ENCODE measurements at places on chromosomes 1 and 21.
A peak's percentile ranks its signal among the peaks of the same experiment; 100 is the strongest.

- no peak for DNase-seq
Observed at GRCh38 chr21:40976198-40977109, 129.5 kb upstream of the DSCAM start.

DNA sequence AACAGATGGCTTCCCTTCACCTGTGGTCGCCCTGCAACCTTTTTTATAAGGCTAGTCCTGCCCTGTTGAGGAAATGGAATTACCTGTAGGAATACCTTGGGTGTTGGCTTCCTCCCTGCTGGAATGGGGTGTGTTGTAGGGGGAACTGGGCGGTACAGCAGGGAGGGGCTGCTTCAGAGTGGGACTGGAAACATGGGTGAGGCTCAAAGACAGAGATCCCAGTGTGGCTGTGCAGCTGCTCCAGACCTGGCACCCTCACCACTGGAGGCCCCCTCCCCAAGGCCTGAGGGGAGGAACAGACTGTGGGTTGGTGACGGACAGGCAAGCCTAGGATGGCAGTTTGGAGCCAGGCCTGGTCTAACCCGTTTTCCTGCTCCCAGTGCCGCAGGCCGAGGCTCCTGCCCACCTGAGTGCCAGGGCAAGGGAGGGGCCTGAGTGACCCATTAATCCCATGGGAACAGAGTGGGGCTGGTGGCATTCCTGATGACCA is 4.5 kb downstream of the EFNA3 start:
- no peak for DNase-seq

- no peak for DNase-seq
Observed at GRCh38 chr1:238485912-238486209, 595.1 kb upstream of the ZP4 start.

- DNase-seq, result no peak
Observed at GRCh38 chr1:200991097-200991614, 32.4 kb downstream of the KIF21B start.

DNA sequence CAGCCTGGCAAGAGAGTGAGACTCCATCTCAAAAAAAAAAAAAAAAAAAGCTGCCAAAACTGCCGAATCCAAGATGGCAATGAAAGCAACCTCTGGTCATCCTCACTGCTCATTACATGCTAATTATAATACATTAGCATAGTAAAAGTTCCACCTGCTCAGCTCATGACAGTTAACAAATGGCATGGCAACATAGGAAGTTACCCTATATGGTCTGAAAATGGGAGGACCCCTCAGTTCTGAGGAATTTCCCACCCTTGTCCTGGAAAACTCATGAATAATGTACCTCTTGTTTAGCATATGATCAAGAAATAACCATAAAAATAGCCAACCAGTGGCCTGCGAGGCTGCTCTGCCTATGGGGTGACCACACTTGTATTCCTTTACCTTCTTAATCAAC is 93.1 kb upstream of the PGBD5 start:
- no peak for DNase-seq

- no peak for DNase-seq
Observed at GRCh38 chr1:201849372-201850052, 20.6 kb downstream of the IPO9 start.

DNA sequence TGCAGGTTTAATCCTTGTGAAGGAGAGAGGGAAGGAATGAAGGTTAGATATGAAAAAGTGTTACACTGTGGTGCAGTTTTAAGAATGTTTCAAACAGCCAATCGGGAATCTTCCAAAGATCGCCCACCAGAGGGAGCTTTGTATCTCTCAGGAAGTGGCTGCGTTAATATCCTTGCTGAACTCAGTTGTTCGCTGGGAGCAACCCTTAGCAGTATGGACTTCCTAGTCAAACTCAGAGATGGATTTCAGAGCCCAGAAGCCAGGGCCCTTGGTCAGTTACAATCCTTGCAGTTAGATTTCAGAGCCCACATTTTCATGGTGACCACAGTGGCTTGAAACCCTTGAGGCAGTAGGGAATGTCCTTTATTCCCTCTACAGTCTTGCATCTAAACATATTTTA is 136.2 kb downstream of the NTNG1 start:
- DNase-seq, result peak; percentile 45

GRCh38 chr1:197663162-197663953 is 111.9 kb downstream of the DENND1B start:
- DNase-seq, result peak; percentile 35

GRCh38 chr1:47635111-47635510 is 197.3 kb downstream of the FOXD2 start:
- DNase-seq, result no peak

GRCh38 chr1:186143481-186143880 is 231.6 kb downstream of the TPR start:
- peak; percentile 12 for DNase-seq

- DNase-seq, result no peak
Observed at GRCh38 chr1:91751275-91751674, 134.7 kb downstream of the TGFBR3 start.

DNA sequence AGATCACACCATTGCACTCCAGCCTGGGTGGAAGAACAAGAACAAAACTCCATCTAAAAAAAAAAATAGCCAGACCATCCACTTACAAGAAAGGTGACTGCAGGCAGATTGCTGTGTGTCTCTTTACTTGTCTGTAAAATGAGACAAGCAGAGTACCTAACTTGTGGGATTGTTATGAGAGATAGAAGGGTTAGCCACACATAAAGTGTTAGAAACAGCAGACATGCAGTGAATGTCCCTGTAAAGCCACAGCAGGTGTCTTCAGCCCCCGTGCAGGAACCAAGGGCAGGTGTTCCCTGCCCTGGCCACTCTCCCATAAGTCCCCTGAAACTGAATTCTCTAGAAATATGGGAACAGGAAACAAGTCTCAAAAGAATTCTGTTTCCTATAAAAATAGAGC is 40.8 kb upstream of the EFHD2 start:
- no peak for DNase-seq

- no peak for DNase-seq
Observed at GRCh38 chr21:34843562-34843961, 174.8 kb downstream of the CLIC6 start.

DNA sequence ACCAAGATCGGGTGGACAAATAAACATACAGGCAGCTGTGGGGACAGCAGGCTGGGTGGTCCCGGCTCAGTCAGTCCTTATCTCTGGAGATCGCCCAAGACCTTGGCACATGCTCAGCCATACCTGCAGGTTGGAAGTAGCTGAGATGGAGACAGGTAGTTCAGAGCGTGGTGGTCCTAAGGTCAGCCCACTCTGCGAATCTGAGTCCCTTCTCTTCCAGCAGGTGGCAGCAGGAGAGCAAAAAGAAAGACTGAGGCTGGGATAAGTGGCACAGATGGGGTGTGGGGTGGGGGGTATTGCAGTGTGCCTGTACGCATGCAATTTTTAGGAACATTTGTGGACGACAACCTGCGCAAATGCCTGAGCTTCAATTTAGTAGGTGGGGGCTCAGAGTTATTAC is 104.9 kb downstream of the TENT5C start:
- DNase-seq, result no peak

DNA sequence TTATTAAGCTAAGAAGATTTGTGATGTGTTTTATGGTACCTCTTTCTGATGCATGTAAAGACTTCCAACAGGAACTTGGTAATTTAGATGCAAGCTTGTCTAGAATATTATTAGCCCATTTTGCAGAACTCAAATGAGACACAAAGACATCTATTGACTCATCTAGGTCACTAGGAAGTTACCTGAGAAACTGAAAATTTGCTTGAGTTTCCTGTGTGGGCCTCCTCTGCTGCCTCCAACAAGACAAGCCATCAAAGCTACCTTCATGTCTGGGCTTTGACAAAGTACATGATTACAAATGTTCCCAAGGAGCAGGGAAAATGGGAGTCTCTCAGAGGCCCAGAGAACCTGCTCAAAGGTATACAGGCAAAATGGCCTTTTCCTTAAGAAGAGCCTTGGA is 5.6 kb downstream of the RUNX1 start:
- no peak for DNase-seq

DNA sequence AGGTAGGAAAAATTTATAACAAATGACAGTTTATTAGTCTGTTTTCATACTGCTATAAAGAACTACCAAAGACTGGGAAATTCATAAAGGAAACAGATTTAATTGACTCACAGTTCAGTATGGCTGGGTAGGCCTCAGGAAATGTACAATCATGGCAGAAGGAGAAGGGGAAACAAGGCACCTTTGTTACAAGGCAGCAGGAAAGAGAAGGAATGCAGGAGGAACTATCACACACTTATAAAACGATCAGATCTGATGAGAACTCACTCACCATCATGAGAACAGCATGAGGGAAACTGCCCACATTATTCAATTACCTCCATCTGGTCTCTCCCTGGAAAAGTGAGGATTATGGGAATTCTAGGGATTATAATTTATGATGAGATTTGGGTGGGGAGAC is 61.3 kb downstream of the ASB17 start:
- DNase-seq, result no peak

- DNase-seq, result peak; percentile 18
Observed at GRCh38 chr1:46211051-46211450, 7.9 kb downstream of the LURAP1 start.

- DNase-seq, result no peak
Observed at GRCh38 chr1:222769181-222769580, 32.2 kb downstream of the FAM177B start.

DNA sequence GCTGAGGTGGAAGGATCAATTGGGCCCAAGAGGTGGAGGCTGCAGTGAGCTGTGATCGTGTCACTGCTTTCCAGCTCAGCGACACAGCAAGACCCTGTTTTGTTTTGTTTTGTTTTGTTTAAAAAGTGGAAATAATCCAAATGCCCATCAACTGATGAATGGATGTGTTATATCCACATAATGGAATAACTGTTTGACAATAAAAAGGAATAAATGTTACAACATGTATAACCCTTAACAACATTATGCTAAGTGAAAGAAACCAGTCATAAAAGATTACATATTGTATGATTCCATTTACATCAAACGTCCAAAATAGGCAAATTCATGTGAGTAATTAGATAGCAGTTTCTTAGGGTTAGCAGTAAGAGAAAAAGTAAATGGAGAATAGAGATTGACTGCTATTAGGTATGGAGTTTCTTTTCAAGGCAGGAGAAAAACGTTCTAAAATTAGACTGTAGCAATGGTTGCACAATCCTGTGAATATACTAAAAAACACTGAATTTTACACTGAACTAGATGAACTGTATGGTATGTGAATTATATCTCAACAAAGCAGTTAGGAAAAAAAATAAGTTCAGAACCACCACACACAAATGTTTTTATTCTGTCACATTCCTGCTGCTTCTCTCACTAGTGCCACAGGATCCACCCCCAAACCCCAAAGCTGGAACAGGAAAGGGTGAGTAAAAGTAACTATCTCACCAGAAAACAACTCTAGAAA is 15.7 kb downstream of the FOXJ3 start:
- DNase-seq, result peak; percentile 51
